Caudate nucleus (tissue), 63 donors: ENCODE measurements at places on chromosomes 7 and 10.

GRCh38 chr7:1865571-1866255 is 195.6 kb downstream of the ELFN1 start:
- no peak for DNase-seq

DNA sequence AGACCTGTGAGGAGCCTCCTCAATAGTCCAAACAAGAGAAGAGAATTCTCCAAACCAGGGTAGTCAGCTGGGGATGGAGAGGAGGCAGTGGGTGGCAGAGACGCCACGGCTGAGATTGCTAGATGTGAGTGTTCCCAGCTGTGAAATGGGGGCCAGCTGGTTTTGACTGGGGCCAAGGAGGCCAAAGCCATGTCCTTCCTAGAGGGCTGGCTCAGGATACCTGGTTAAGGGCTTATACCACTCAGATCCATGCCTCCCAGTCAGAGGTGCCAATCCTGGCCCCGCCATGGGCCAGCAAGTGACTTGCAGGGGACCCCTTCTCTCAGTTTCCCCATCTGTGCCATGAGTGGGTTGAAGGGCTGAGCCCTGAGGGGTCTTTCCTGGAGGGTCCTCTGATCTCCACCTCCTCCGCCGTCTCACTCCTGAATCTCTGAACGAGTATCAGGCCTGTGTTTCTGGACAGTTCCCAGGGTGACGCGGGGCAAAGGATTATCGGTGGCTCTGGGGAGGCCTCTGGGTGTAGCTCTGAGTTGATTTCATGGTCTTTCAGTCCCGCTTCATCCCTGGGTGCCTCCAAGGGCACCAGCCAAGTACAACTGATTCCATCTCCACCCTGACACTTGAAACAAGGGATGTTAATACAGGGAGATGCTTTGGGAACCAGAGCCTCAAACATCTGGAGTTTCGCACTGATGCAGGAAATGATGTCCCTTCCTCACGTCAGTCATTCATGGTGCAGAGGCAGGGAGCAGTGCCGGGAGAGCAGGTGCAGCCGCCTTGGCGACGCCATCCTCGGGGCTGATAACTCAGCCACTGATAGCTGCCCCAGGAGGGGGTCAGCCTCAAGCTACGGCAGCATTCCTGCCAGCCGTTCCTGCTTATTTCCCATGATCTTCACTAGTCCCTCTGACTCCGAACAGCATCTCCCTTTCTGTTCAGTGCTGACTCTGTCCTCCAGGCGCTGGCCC is 126.7 kb downstream of the RGS10 start:
- DNase-seq, result no peak

DNA sequence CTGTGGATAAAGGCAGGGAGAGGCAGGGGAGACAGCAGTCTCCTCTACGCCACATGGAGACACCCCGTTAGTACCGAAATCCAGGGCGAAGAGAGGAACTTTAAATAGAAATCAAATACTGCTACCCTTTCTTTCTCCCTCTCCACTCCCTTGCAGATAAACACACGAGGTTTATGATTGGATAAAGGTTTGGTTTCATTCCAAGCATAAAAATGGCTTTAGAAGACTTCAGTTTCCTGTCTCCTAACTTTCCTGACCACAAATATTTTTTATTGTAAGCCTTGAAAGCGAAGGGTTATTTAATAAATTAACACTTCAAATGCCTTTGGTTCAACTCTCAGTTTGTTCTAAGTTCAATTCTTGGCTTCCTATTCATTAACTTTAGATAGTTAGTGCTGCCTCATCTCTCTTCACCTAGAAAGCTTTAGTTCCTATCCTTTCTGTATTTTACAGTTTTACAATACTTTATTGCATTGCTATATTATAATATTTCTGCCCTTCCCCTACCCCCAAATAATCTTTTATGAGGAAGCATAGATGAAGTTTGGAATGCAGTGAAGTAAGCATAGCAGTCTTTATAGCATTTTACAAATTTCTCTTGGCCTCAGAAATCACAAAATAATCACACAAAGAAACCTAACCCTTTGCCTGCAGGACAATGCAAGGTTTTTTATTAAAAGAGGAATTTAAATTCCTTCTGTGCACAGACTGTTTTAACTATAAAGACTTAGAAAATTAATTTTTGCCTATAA is 31.5 kb upstream of the ARID5B start:
- DNase-seq, result no peak

GRCh38 chr10:90352288-90352687 is 505.6 kb downstream of the HTR7 start:
- DNase-seq, result no peak

DNA sequence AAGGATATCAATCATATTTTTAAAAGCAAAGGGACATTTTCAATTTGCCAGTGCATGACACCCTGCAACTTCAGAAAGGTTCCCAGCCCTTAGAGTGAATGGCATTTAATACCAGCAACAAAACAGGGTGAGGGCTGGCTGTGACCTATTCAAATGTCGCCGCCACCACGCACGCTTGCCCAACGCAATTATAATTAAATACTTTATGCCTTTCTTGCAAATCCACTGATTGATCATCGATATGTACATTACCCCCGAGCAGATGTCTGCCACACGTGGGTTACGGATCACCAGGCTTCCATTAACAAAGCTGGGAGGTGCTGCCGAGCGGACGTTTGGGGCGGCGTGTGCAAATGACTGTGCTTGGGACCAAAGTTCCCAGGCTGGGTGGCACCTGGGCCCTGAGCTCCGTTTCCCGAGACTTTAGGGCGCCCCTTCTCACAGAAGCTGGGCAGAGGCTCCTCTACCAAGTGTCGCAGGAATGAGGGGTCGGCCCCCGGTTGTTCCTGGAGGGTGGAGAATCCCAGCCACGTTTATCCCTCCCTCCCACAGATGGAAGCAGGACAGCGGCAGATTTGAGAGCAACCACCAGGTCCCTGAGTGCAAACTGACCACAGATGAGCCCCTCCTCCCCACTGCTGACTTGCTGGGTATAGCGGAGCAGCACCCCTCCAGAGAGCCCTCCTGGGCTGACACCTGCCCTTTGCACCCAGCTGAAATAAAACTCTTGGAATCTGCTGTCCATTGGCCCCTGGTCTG is 3.9 kb downstream of the FOXL3 start:
- DNase-seq, result no peak

- no peak for DNase-seq
These were observed 43.8 kb downstream of the CFAP46 start for GRCh38 chr10:132898391-132899053.

DNA sequence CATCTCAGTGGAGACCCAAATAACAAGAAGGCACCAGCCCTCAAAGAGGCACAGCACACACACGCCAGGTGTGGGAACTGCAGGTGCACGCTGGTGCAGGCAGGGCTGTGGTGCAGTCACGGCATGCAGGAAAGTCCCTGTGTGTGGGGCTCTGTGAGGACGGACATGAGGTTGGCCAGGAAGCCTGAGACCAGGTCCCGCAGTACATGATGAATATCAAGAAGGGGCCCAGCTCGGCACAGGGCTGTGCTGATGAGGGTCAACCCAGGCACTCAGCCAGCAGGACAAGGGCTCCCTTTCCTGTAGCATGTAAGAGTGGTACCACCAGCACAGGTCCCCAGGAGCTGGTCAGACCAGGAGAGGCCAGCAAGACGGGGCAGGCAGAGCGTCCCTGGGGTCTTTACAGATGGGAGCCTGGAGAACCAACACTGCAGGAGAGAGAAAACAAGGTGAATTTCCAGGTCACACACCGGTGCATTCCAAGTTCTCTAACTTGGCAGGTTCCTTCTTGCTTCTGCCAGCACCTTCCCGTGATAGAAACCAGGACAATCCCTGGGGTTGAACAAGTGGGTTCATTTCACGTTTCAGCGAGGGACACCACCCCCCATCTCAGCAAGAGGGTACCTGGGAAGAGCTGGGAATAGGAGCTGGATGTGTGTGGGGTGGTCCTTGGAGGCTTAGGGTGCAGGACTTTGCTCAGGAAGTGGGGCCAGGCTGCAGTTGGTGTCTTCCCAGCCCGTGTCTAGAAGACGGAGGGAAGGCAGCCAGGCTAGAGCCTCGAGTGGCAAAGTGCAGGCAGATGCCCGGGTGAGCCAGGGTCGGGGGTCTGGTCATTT is 244.8 kb upstream of the TCERG1L start:
- no peak for DNase-seq

GRCh38 chr10:34581801-34582532 is 233.1 kb downstream of the PARD3 start:
- DNase-seq, result no peak

DNA sequence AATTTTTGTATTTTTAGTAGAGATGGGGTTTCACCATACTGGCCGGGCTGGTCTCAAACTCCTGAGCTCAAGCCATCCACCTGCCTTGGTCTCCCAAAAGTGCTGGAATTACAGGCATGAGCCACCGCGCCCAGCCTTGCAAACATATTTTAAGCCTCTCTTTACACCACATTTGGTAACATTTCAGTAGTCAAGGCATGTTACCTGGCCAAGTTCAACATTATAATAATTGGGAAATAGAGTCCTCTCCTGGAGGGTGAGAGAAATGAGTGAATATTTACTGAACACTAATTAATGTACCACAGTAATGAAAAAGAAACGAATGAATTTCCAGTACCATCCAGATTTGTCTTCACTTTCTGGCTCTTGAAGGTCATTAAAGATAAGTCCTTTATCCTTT is 10.0 kb upstream of the CNOT4 start:
- no peak for DNase-seq

GRCh38 chr10:58797356-58797755 is 284.7 kb downstream of the BICC1 start:
- DNase-seq, result no peak

DNA sequence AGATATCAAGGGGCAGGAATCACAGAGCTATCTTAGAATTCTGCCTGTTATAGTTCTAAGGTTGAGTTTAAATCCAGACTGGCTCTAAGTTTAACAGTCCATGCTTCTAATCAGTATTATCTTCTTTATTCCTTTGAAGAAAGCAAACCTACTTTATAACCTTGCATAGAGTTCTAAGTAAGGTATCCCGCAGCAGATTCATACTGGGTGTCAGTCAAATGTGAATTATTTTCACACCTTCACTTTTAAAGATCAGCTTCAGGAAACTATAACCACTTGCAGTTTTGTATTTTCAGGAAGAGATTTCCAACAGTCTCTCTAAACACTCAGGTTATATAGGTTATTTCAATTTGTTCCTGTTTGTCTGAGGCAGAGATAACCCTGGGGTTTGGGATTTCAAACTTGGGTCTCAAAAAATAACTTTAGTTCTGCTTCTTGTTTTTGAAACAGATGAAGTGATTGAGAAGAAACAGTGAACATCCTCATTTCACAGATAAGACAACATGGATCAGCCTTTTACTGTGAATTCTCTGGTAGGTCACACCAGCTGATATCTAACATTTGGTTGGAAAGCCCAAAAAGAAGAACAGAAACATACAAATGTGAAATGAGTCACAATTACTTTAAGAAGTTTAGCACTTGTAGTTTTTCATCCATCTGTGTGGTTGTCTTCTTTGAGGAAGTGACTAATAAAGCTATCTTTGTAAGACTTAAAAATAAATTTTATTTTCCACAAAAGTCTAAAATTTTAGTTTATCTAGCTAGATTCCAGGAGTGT is 21.4 kb downstream of the STAMBPL1 start:
- no peak for DNase-seq

GRCh38 chr7:42878303-42878702 is 33.6 kb downstream of the C7orf25 start:
- DNase-seq, result no peak

DNA sequence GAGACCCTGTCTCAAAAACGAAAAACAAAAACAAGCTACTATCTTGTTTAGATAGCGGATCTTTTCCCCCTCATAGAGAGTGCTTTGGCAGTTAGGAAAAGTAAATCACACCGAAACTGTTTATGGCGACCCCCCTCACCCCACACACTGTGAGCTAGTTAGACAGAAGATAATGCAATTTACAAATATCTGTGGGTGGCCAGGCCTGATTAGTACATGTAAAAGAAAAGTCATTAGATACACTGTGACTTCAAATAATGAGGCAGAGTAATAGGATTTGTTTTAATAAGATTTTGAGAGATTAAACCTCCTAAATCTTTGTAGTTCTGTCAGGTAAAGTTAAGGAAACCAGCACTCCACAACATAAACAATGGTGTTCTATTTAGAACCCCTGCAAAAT is 121.1 kb downstream of the ST7 start:
- no peak for DNase-seq

DNA sequence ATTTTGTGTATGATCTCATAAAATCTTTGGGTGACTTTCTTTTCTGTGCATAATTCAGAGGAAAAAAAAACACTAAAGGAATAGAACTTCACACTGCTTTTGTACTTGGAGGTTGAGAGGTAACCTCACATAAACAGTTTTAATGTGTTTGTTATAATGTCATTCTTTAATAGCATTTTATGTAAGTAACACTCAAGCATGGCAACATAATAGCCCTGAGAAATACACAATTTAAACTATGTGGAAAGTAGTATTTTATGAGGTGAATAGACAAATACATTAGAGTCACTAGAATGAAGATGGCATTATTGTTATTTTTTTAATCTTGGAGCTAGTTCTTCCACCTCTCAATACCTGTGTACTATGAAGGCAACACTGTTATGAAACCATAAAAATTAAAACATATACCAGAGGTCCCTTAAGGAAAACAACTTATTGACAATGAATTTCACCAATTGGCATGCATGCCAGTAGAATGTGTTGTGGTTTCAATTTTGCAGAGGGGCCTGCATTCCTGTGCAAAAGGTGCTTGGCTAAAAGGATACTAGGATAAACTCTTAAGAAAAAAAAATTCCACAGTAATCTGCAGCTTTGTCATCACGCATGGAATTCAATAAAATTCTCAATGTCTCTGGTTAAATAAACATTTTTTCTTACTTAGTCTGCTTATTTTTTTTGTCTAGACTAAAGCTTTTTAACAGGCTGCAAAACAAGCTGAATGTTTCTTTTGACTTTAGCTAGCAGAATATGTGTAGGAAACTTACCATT is 102.5 kb downstream of the CD36 start:
- no peak for DNase-seq

GRCh38 chr10:92847202-92847864 is 987 bp upstream of the EXOC6 start:
- DNase-seq, result no peak

- DNase-seq, result no peak
These were observed 931.4 kb downstream of the IPMK start for GRCh38 chr10:57336341-57336740.

DNA sequence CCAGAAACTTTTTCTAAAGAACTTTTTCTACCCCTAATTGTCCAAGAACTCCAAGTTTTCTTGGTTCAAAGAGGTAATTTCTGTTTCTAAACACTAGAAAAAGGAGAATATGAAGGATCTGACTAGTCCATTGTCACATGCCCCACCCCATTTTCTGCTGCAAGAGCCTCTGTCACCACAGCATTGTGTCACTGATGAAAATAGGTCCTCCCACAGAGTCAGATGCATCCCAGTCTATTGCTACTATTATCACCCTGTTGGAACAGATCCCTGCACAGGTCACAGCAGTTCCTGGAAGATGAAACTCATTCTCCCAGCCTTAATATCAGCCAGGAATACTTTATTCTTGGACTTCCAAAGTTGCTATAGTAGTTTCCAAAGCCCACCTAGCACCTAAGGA is 7.5 kb upstream of the CFTR start:
- no peak for DNase-seq
